GM23338 (cell line): ENCODE measurements at places on chromosomes 16 and 17.

- DNase-seq: no peak
These were observed 64.1 kb upstream of the TRAP1 start for GRCh38 chr16:3781421-3781820.

DNA sequence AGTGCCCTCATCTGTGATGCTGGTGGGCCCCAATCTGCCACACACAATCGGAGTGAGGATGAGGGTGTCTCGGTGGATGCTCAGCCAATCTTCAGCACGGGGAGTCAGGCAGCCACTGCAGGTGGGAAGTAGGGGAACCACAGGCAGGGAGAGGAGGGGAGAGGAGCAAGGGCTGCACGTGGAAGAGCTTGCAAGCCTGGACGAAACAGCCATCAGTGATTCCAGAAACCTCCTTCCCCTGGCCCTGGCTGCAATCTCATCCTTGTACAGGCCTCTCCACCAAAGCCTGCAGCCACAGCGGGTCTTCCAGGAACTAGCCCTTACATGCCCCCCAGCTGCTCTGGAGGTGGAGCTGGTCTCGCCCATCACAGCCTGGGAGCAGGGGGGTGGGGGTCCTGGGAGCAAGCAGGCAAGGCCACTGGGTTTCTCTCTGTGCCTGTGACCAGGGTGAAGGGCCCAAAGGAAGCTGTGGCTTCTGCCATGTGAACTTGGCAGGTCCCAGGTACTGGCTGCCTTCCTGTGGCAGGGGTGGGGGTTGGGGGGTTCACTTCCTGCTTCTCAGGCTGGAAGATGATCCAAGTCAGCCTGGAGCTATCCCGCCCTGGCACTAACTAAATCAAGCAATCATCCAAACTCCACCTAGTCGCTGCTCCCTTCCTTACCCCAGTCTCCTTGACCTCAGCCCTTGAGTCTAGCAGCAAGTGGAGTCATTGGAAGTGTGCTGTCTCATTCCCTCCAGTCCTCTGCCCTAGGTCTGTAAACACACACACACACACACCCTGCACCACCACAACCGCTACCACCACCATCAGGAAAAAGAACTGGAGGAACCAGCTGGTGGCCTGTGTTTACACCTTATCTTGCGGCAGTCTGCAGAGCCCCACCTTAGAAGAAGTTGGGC, 29.4 kb upstream of the MLKL start:
- no peak for DNase-seq

GRCh38 chr16:84660973-84661372, 12.7 kb downstream of the KLHL36 start:
- DNase-seq: no peak

GRCh38 chr16:68478526-68479250, 30.4 kb upstream of the SMPD3 start:
- peak; percentile 35 for DNase-seq

DNA sequence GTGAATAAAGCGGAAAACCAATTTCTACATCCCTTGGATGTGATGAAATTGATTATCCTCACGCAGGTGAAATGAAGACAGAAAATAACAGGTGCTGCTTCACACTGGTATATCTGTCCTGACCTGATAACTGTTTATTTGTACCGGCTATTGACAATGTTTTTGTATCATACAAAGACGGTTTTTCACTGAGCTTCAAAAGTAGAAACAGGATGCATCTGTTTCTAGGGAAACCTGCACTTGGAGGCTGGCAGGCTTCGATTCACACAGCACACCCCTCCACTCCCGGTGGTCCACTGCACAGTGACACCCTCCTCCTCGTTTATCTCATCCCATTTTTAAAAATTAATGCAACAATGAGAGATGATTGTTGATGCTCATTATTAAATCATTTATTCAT, 104.5 kb downstream of the CPPED1 start:
- no peak for DNase-seq

- peak; percentile 76 for DNase-seq
These were observed 356.3 kb upstream of the SOX9 start for GRCh38 chr17:71764505-71764904.

GRCh38 chr17:72049914-72050313, 70.9 kb upstream of the SOX9 start:
- no peak for DNase-seq

DNA sequence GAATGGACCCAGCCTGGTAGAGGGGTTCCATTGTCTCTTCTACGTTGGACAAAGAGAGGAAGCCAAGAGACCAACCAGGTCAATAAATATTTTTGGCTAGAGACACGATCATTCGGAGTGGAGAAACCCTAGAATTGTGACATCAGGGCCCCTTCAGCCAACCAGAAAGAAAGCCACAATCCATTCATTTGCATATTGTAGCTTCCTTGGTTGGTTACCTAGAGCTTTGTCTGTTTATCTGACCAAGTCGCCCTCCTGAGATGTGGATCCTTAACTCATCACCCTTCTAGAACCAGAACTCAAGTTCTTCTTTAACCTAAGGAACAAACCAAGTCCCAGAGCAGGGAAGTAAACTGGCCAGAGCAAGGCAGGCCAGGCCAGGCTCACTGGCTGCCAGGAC, at the start of gene CCDC182:
CCDC182 (minus strand) TSS at position 58 of the 400 bp plus-strand sequence; CDS start at position 31, 27 bp downstream.
- DNase-seq: no peak

DNA sequence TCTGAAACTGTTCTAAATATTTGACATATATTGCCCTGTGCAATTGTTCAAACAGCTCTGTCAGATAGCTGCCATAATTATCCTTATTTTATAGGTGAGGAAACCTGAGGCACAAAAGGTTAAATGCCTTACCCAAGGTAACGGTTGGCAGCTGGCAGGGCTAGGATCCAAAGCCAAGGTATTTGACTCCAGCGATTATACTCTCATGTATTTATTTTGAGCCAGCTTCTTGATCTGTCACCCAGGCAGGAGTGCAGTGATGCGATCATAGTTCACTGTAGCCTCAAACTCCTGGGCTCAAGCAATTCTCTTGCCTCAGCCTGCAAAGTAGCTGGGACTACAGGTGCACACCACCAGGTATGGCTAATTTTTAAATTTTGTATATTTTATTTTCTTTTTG, 7.2 kb downstream of the ENO3 start:
- DNase-seq: no peak

GRCh38 chr16:15996432-15997109, 47.2 kb downstream of the ABCC1 start:
- no peak for DNase-seq

DNA sequence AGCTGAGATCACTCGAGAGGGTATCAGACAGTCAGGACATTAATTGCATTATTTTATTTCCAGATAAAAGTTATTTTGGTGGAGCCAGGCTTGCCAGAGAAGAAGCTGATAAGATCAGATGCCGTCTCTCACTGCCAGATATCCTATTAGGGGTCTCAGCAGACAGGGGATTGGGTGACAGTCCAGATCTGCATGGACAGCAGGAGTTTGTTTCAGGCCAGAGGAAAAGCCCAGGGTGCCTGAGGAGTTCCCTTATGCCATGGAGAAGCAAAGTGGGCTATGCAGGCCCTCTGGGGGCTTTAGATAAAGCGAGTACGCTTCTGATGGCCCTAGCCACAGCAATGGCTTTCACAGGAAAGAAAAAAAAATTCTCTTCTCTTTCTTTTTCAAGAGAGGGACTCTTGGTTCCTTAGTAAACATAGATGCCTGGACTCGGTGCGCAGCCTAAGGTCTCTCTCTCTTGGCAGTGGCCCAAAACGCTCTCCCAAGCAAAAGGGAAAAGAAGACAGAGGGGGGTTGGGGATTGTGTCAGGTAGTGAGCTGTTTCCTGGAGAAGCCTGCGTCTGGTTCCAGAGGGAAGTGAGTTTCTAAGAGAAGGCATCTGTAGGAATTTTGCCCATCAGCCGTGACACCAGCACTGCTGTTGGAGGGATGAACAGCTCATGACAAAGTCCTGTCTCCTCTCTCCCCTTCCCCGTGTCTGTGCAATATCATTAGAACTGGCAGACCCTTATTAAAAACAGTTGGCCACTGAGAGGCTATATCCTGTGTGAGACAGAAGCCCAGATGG, 166.3 kb upstream of the FOXF1 start:
- no peak for DNase-seq

GRCh38 chr16:68264128-68265077, at the start of gene SLC7A6:
Gene SLC7A6 (plus strand): TSS chr16:68264526. CDS start chr16:68274727, 10,201 bp downstream.
- DNase-seq: peak; percentile 81

DNA sequence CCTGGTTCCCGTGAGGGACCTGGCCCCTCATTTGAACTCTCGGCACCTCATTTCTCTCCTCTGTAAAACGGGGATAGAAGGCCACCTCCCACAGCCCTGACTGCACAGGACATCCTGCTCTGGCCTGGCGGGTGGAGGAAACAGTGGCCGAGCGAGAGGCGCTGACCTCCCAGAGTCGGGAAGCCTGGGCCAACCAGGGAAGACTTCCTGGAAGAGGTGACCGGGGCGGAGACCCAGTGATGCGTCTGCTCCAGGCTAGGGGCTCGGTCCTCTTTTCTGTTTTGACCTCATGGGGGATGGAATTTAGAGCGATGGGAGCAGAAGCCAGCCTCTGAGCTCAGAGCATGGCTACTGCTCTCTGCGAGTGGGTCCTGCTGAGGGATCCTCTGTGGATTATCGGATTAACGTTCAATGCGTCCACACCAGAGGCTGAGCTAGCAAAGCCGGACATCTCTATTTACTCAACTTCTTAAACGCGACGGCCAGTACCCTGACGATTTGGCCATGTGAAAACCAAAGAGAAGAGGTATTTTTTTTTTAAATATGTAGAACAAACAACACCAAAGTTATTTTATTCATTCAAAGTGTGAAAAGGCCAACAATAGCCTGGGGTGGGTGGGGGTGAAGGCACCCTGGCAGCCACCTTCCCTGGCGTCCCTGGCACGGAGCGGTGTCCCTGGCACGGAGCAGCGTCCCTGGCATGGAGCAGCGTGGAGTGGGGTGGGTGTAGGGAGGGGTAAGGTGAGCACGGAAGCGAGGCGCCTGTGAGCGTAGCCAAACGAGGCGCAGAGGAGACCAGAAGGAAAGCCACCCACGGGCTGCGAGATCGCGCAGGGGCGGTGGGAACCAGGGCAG, 9.2 kb upstream of the MSLN start:
- peak; percentile 43 for DNase-seq

DNA sequence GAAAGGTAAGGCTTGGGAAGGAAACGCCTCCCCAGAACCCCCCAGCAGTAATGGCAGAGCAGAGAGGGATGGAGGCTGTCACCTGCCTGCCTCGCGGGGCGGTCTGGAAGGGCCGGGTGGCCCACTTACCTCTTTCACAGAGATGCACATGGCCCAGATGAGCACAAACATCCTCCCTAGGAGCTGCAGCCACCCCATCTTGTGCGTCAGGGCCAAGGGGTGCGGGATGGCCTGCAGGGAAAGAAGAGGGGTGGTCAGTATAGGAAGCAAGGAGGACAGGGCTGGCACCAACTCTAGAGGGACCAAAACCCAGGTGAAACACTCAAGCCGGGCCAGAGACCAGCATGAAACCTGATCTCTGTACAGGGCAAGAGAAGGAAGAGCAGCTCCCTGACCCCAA, 29.7 kb downstream of the TRPV3 start:
- DNase-seq: no peak

- DNase-seq: no peak
These were observed 484.9 kb upstream of the EEF2KMT start for GRCh38 chr16:5582529-5582928.

GRCh38 chr16:78744099-78744498, 644.6 kb downstream of the WWOX start:
- DNase-seq: no peak

GRCh38 chr17:56679115-56679776, 85.7 kb downstream of the NOG start:
- DNase-seq: peak; percentile 73

- no peak for DNase-seq
These were observed 25.6 kb downstream of the GJC1 start for GRCh38 chr17:44804302-44805089.

GRCh38 chr17:7261379-7262191, 693 bp downstream of the CLDN7 start:
- peak; percentile 20 for DNase-seq

DNA sequence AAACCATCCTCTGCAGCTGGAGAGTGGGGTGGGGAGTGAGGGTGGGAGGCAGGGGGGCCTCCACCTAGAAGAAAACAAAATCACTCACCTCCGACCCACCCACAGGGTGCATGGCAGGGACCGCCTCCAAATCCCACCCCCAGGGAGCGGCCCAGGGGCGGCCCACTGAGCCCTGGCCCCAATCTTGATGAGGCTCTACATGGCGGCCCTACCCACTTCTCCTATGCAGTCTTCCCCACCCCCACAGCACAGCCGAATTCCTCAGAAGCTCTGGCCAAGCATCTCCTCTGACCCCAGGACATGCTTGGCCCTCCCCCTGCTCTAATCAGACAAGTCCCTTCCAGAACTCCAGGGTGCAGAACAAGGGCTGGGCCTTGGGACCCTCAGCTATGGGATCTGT, 18.2 kb upstream of the FASN start:
- no peak for DNase-seq

GRCh38 chr16:86951831-86952598, 365.2 kb downstream of the C16orf95 start:
- DNase-seq: no peak

GRCh38 chr16:66878067-66878466, 2.2 kb upstream of the PDP2 start:
- DNase-seq: no peak

- no peak for DNase-seq
These were observed 315.6 kb downstream of the SNX29 start for GRCh38 chr16:12291989-12292759.

GRCh38 chr16:61681673-61682072, 354.6 kb downstream of the CDH8 start:
- no peak for DNase-seq

DNA sequence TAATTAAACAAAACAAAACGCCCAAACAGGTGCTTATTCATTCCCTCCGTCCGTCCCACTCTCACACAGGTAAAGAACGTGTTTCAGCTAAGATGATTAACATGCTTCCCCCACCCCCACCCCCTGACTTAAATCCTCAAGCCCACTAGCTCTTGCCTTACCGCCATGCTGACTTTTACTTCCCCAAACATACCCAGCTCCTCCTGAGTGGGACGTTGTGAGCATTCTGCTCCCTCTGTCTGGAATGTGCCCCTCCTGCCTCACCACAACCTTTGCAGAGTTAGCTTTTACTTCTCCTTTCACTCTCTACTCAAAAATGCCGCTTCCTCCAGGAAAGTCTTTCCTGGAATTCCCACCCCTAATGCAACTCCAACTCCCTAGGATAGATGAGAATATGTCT, 774.0 kb upstream of the RBFOX1 start:
- DNase-seq: peak; percentile 38

- no peak for DNase-seq
These were observed 2.3 kb downstream of the SPACA3 start for GRCh38 chr17:32993977-32994376.
